Activated naive CD4-positive, alpha-beta T cell treated with anti-CD3 and anti-CD28 coated beads, Interleukin-2, amount 50 U/mL, for 72 hours (primary cell): ENCODE measurements at places on chromosomes 6 and 20. TPM values are rescaled to one million over a fixed set of nuclear protein-coding genes. Genes with fewer than 3 reads are reported as not detected.

The PPP1R16B gene
- 80.4 TPM for total RNA-seq

The SRSF3 gene
- total RNA-seq = 431 TPM

The ECT2L gene
- not detected for total RNA-seq

The LPA gene
- total RNA-seq = not detected

The GRM1 gene
- total RNA-seq = not detected

The POM121L2 gene
- total RNA-seq = not detected

The FAM83D gene
- total RNA-seq = 14.5 TPM

The SLC22A2 gene
- total RNA-seq = not detected

The GABBR1 gene
- 25.3 TPM for total RNA-seq

The TNFRSF6B gene
- total RNA-seq = not detected
